ENCODE measurements at places on chromosomes 2 and 18. TPM values are rescaled to one million over a fixed set of nuclear protein-coding genes. Genes with fewer than 3 reads are reported as not detected.

ERFE gene
- polyA plus RNA-seq = 3.6 TPM

ARMC9 gene
- 12.0 TPM for polyA plus RNA-seq

DNA sequence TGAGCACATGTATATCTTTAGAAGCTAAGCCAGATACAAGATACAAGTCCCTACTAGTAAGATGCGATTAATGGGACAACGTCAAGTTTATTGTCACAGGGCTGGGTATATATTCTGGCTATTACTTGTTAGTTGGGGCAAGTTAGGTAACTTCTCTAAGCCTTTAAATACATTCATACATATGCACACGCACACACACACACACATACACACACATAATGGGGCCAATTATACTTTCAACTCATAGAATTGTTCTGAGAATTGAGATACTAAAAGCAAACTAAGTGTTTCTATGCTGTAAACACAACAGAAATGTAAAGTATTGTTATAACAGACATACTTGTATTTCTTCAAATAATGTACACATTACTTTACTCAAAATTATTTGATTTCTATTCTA lies 116.1 kb downstream of the BCL2 start:
- no peak for DNase-seq

DNA sequence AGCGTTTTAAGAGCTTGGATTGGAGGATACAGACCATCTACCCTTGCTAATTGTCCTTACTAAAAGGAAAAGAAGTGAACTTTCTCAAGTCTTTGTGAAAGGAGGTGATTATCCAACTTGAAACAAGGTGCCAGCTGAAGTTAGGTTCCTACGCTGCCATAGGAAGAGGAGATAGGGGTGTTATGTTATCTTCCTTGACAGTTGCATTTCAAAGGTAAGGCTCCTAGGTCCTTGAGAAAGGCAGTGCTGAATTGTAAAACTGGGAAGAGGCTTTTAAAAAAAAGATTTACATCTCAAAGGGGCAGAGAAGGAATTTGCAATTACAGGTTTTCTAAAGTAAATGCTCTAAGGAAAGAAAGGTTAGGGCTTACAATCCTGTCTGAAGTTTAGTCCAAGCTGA lies 810.2 kb upstream of the LRATD1 start:
- no peak for DNase-seq

GRCh38 chr2:201852878-201853415 lies 46.6 kb downstream of the CDK15 start:
- DNase-seq = peak; percentile 25

CXCR2 gene
- polyA plus RNA-seq = not detected

GRCh38 chr2:226497146-226497909 lies 302.3 kb downstream of the IRS1 start:
- no peak for DNase-seq

- DNase-seq = no peak
Measured at GRCh38 chr2:138137949-138138348, 173.7 kb downstream of the HNMT start.

GRCh38 chr2:147636886-147637285 lies 207.9 kb upstream of the ACVR2A start:
- DNase-seq = no peak

DNA sequence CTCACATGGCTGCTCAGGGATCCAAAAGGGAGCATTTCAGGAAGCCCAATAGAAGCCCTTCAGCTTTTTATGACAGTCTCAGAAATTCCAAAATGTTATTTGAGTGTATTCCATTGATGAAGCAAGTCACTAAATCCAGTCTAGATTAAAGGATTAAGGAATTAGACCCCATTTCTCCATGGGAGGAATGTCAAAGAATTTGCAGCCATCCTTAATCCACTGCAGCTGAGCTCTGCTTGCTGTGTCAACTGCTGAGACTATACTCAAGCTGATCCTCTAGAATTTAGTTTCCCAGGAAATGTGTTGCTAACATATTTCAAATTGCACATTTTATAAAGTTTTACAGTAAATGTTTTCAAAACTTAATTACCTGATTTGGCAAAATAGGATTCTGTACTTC lies 28.4 kb upstream of the C2orf69 start:
- no peak for DNase-seq

GRCh38 chr18:25650201-25650941 lies 298.4 kb upstream of the ZNF521 start:
- DNase-seq = no peak

DNA sequence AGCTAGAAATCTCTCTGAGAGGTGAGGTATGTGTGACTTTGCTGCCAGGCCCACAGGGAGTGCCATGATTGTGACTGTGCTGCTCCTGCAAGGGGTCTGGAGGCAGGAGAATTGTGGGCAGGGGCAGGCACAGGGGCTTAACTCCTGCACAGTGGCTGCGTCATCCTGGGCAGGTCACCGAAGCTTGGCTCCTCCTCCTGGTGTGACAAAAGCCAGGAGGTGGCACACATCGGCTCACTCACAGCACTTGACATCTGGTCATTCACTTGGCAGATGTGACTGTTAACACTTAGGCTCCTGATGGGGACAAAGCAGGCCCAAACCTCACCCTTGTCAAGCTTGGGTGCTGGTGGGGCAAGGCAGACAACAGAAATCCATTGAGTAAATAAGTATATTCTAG lies 36.4 kb upstream of the GLI2 start:
- DNase-seq = no peak

DNA sequence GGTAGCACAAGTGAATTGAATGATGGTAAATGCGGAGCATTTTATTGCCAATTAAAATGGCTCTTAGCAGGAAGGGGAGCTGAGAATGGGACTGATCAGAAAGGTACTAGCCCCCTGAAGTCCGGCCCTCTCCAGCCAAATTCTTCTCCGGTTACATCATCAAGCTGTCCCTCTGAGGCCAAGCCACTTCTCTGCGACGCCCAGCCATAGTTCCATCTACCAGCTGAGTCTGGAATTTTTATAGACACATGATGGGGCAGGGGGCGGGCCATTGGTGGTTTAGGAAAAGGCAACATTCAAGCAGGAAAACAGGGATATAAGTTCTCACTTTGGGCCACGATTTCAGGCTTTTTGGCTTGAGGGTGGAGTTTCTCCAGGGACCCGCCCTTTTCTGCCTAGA lies 22.7 kb downstream of the RPRM start:
- no peak for DNase-seq
